Liver (tissue), 10 donors: ENCODE measurements at places on chromosomes 13 and 19. TPM values are rescaled to one million over a fixed set of nuclear protein-coding genes. Genes with fewer than 3 reads are reported as not detected.

DNA sequence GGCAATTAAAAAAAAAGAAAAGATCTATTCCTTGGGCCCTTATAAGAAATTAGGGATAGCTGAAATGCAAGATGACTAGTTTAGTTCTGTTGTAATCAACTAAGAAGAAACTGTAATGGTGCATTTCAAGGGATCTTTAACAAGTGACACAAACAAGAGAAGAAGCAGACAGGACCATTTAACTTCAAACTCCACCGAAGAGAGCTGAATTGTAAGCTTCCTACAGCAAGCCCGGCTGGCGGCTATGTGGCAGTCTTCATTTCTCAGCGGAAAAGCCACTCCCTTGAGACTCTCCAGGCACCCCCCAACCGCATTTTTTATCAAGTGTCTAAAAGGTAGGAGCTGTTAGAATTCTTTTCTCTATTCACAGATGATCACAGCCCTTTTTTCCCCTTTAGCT is 305.2 kb upstream of the ZNF507 start:
- no peak for DNase-seq

DNA sequence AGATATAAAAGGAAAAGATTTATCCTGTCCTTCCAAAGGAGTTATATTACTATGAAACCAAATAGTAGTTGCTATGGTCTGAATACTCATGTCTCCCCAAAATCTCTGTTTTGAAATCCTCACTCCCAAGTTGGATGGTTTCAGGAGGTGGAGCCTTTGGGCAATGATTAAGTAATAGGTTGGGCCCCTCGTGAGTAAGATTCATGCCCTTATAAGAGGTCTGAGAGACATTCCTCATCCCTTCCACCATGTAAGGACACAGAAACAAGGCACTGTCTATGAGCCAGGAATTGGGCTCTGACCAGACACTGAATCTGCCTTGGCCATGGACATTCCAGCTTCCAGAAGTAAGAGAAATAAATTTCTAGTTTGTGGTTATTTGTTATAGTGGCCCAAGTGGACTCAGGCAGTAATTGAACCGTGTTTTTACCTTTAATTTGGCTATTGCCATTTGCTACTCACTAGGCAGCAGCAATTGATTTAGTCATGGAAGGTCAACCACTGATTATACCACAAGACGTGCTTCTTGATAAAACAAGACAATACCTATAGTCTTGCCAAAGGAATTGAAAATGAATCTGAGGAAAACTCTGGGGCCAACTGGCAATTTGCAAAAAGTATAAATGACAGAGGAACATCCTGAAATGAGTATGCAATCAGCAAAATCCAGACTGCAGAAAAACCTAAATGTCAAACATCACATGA is 717.4 kb upstream of the SPRY2 start:
- DNase-seq = no peak

DNA sequence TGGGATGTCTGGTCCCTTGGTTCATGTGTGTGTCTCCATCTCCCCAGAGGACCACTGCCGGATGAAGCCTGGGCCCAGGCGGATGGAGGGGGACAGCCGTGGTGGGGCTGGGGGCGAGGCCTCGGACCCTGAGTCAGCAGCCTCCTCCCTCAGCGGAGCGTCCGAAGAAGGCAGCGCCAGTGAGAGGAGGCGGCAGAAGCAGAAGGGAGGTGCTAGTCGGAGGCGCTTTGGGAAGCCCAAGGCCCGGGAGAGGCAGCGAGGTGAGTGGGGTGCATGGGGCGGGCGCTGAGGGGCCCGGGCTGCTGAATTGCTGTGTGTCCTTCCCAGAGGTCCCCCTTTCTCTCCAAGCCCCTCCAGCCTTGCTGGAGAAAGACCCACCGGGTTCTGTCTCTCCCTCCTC is 3.2 kb downstream of the CCDC106 start:
- DNase-seq = no peak

GRCh38 chr19:29886586-29886985 is 55.5 kb upstream of the URI1 start:
- no peak for DNase-seq

GRCh38 chr13:35906636-35907035 is 224.5 kb downstream of the DCLK1 start:
- DNase-seq = no peak

DNA sequence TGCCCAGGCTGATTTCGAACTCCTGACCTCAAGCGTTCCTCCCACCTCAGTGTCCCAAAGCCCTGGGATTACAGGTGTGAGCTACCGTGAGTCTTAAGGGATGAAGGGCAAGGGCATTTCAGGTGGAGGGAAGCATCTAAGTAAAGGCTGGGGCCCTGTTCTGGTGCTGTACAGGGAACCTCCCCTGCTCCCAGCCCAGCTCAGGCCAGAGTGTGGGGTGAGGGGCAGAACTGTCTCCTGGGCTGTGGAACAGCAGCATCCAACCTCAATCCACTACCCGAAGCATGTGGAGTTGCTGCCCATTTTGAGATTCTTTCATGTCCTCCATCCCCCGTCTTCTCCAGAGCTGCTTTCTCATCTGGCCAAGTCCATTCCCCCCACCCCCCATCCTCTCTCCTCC is 105.3 kb downstream of the SIPA1L3 start:
- no peak for DNase-seq

GRCh38 chr13:38417727-38418126 is 68.1 kb downstream of the UFM1 start:
- no peak for DNase-seq

DNA sequence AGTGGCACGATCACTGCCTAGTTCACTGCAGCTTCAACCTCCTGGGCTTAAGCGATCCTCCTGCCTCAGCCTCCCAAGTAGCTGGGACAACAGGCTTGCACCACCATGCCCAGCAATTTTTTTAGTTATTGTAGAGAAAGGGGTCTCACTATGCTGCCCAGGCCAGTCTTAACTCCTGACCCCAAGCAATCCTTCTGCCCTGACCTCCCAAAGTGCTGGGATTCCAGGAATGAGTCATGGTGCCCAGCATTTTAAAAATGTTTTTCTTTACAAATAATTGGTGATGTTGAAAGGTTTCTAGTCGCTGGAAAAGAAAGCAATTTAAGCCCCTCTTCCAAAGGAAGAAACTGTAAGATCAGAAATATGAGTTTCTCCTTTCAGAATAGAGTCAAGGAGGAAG is 19.4 kb downstream of the DYRK1B start:
- DNase-seq = no peak

DNA sequence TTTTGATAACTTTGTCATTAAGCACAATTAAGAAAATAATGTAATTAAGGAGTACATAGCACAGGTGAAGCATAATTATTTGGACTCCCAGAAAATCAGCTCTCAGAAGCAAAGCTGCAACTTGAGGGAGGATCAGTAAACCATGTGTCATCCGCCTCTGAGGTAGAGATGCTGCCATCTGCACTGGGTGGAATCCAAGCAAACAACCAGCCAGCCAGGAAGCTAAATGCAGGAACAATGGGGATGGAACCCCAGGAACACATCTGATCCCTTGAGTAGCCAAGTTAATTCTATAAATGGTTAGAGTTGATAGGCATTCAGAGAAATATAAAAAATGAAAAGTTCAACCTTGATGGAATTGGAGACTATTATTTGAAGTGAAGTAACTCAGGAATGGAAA is 520.2 kb downstream of the RFC3 start:
- no peak for DNase-seq

DNA sequence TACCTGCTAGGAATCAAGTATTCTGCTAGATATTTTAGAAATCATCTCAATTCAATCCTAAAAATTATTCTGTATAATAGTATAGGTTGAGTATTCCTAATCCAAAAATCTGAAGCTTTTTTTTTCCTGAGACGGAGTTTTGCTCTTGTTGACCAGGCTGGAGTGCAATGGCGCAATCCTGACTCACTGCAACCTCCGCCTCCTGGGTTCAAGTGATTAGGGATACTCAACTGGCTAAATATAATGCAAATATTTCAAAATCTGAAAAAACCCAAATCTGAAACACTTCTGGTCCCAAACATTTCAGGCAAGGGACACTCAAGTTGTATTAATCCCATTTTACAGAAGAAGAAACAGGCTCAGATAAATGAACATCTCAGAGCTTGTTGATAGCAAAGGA is 17.2 kb upstream of the USPL1 start:
- DNase-seq = no peak

- no peak for DNase-seq
Measured at GRCh38 chr19:45153339-45154063, 7.3 kb downstream of the NKPD1 start.

DNA sequence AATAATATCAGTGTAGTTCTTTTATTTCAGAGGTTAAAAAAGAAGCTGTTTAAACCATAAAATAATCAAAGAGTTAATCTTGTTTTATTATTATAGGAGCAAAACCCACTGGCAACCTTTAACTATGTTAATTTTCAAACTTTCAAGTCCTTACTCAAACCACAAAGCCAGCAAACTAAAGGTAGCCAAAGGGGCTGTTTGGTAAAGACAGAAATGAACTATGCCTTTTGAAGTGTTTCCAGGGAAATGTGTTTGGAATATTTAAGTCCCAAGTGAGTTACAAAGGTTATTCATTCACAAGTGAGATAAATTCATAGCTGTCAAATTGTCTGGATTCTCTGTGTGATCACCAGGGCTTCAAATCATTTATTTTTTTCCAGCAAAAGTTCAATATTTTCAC is 264.7 kb downstream of the MZT1 start:
- no peak for DNase-seq

DNA sequence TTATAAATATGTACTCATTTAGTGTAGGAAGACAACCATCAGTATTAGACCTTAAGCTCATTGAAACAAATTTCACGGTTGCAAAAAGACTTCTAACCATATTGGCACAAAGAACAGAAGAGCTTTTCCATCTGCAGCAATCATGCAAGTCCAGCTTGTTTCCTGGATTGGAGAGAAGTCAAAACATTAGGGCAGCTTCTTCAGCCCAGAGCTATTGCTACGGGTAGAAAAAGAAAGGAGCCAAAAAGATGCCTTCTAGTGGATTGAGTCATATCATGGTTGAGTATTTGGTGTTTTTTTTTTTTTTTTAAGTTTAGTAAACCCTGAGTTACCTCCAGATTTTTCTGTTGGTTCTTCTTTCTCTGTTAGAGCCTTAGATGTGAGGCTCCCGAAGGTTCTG is 99.8 kb downstream of the WDFY2 start:
- DNase-seq = no peak

- no peak for DNase-seq
Measured at GRCh38 chr13:76440568-76440967, 445.6 kb downstream of the KCTD12 start.

GRCh38 chr13:70604448-70604847 is 496.2 kb upstream of the KLHL1 start:
- DNase-seq = no peak

DNA sequence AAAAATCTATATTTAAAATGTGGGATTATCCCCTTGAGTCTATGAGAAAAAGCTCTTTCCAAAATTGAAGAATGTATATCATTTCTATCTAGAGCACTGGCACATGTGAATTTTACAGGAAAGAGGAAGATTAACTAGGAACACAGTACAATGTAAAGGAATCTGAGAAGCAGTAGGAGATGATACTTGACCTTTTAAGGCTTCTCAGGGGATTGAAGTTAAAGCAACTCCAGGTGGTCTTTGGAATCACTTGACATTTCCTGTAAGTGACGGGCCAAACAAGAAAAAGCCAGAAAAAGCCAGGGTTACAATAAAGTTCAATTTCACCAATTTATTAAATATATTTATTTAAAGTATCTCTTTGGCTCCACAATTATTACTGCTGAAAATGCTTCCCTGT is 1373.9 kb downstream of the OLFM4 start:
- DNase-seq = no peak

DNA sequence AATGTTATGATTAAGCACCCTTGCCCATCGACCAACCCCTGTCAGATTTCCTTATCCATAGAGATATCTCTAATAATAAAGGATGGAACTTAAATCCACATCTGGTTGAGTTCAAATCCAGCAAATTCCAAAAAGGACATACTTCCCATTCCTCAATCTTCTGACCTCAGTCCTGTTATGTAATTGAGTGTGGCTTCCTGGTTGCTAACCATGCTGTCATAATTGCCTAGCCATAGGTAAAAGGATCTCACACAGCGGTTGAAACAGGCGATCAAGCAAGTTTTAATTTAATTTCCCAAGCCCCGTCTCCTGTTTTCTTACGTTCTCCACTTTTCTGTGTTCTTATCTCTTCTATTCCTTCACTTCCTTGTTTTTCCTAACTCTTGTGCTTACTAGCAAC is 550.3 kb downstream of the GPC6 start:
- no peak for DNase-seq

DNA sequence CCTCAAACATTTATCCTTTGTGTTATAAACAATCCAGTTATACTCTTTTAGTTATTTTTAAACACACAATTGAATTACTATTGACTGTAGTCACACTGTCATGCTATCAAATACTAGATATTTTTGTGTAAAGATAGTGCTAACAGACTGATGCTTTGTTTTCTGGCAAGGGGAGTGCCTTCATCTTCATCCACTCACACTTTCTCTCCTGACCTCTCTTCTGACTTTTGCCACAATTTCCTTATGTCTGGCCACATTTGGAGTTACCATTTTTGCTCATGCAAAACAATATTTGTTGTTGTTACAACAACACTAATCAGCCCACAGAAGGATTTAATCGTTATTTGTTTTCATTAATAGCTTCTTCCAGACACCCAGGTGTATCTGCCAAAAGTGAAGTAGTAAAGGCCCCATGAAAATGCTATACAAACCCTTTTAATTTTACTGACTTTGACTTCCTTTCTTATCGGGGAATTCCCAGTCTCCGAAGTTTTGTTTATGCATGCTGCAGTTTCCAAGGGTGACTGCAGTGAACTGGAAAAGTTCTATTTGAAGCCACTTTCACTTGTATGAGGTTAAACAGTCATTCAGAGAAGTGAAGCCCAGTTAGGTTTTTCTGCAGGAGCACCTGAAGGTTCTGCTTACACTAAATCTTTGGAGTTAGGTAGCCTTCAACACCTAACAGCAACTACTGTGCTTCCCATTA is 66.1 kb upstream of the FRY start:
- no peak for DNase-seq

The TNFRSF19 gene
- 1.5 TPM for total RNA-seq

The ATP8B3 gene
- 0.50 TPM for total RNA-seq

The C19orf38 gene
- total RNA-seq = 3.9 TPM

The MYO16 gene
- 1.1 TPM for total RNA-seq

The SELENOV gene
- total RNA-seq = not detected

The KLK14 gene
- not detected for total RNA-seq

The SIGLEC12 gene
- total RNA-seq = 0.84 TPM
